ENCODE measurements at places on chromosomes 16 and 17.

GRCh38 chr16:65754820-65755691 is 611.4 kb upstream of the CDH5 start:
- no peak for DNase-seq

DNA sequence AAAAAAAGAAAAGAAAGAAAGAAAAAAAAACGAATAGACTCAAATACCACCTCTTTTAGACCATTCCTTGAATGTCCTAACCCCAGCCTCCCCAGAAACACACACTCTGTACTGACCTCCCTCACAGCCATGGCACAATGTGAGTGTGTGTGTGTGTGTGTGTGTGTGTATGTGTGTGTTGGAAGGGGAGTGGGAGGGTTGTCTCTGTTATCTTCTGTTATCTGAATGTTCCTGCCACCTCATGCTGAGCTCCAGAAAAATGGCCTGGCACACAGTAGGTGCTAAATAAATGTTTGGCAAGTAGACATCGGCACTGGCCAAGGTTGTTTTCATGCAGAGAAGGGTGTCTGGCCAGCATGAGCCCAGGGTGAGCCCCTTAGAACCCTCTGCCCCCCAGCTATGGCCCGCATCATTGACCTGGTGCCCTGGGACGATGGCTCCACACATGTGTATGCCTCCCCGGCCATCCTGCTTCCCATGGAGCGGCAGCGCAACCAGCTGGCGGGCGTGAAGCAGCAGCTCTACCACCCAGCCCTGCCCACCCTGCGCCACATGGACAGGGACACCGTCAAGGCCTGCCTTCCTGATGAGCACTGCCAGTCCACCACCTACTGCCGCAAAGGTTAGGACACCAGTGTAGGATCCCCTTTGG is 6.6 kb upstream of the CNGB1 start:
- no peak for DNase-seq

DNA sequence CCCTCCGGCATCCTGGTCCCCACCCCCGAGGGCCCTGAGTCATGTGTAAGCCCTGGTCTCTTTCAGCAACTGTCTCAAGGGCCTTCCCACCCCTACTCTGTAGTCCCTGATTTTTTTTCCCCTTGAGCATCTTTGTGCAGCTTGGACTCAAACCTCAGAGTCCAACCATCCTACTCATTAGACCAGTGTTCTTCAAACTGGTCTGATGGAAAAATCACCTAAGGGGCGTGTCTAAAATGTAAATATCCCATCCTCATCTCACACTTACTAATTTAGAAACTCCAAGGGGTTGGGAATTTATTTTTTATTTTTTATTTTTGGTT is 624 bp downstream of the G6PC3 start:
- DNase-seq: no peak

DNA sequence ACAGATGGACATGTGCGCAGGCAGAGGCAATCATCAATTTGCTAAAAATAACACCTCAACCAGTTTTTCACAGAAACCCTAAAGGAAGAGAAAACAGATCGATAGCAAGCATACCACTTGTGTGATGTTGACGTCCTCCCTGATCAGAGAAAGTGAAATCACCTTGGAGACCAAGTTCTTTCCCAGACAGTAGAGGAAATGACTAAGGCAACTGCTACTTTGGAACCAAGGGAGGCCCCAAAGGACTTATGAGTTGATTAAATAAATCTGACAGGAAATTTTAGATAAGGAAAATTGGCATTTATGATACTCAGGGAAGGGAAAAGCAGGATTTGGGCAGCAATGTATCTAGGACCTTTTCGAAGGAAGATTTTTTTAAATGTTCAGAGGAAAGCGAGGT is 267.1 kb upstream of the ASIC2 start:
- DNase-seq: no peak

DNA sequence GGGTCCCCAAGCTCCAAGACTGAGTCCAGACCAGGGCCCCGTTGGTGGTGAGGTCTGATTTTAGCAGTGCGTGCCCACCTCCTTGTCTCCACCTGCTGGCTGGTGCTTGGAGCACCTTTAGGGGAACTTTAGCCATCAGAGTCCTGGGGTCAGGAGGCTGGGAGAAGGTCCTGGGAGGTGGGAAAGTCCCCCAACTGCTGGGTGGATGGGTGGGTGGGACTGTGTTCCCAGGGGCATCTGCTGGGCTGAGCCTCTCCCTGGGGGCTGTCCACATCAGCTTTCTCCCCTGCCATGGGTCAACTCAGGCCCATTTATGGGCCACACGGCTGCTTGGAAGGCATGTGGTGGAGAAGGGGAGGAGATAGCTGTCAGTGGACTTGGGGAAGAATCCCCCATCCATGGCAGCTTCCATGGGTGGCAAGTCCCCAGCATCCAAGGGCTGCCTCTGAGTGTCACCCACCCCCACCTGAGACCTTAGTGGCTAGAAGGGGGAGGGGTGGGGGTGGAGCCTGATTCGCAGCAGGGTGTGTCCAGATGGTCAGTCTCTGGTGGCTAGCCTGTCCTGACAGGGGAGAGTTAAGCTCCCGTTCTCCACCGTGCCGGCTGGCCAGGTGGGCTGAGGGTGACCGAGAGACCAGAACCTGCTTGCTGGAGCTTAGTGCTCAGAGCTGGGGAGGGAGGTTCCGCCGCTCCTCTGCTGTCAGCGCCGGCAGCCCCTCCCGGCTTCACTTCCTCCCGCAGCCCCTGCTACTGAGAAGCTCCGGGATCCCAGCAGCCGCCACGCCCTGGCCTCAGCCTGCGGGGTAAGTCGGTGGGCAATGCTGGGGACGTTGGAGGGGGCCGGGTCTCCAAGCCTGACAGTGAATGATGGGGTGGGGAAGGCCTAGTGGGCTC is at the start of gene TRPV2:
Gene TRPV2 (plus strand): TSS at position 541 of the 894 bp plus-strand sequence. CDS start 2,098 bp downstream, outside the sequence.
- no peak for DNase-seq

DNA sequence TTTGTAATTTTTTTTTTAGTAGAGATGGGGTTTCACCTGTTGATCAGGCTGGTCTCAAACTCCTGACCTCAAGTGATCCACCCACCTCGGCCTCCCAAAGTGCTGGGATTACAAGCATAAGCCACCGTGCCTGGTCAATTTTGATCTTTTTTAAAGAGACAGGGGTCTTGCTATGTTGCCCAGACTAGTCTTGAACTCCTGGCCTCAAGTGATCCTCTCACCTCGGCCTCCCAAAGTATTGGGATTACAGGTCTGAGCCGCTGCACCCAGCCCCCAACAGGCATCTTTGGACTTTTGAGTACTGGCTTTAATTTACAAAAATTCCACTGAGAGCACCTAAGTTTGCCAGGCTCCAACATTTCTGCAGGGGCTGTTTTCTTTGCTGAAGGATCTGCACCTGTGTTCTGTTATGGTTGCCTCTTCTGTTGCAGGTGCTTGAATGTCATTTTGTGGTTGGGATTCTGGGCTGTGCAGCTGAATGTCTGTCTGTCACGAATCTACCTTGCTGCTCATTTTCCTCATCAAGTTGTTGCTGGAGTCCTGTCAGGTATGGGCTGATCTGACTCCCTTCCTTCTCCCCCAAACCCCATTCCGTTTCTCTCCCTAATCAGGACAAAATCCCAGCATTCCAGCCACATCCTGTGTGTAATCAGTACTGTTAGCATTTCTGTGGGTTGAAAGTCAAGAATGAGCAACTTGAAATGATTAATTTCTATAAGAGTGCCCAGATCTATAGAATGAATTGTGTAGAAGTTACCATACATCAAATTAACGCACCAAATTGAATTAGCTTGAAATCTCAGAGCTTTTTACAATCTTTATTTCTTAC is 8.5 kb downstream of the G6PC1 start:
- DNase-seq: no peak

DNA sequence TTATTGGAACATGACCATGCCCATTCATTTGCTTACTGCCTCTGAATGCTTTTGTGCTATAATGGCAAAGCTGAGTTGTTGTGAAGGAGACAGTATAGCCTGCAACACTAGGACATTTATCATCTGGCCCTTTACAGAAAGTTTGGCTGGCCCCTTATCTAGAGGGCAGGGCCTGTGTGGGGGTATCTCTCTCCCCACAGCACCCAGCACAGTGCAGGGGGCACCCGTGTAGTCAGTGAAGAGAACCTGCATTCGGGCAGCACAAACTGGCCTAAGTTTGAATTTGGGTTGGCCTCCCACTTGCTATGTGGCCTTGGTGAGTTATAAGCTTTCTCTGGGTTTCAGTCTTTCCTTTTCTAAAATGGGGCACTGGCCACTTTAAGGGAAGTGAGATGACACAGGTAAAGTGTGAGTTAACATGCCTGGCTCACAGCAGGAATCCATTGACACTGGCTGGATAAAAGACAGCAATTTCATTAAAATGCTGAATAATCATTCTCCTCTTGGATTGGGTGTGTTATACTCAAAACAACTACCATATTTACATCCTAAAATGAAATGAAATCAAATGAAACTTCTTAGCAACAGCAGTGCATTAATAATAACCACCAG is 12.1 kb downstream of the UBE2O start:
- no peak for DNase-seq

GRCh38 chr17:17118399-17118798 is 76.1 kb downstream of the MPRIP start:
- no peak for DNase-seq

DNA sequence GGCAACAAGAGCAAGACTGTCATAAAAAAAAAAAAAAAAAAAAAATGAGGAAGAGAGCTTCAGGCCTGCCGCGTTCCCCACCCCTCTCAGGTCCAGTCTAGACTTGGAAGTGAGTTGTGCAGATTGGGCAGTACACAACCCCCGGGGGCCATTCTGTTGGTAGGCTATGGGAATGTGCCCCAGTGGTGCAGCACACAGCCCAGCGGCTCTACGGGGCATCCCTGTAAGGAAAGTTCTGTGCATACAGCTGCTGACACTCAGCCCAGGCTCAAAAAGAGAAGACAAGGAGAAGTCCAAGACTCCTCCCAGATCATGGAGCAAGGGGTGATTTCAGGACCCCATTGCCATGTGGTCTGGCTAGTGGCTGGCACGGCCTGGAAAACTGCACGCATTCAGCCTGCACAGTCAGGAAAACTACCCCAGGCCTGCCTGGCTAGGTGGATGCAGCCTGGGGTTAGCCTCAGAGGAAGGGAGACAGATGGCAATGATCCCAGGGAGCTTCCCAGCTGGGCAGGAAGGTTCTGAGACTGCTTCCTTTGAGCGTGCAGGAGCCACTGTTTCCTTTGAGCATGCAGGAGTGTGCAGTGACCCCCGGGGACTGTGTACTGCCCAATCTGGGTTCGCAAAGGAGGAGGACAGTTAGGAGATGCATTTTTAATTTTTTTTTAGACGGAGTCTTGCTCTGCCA is 44.8 kb downstream of the PECAM1 start:
- DNase-seq: no peak

- DNase-seq: no peak
These were observed 23.4 kb upstream of the SKAP1 start for GRCh38 chr17:48453447-48453846.

GRCh38 chr16:12602811-12603698 is 200.6 kb downstream of the CPPED1 start:
- no peak for DNase-seq

DNA sequence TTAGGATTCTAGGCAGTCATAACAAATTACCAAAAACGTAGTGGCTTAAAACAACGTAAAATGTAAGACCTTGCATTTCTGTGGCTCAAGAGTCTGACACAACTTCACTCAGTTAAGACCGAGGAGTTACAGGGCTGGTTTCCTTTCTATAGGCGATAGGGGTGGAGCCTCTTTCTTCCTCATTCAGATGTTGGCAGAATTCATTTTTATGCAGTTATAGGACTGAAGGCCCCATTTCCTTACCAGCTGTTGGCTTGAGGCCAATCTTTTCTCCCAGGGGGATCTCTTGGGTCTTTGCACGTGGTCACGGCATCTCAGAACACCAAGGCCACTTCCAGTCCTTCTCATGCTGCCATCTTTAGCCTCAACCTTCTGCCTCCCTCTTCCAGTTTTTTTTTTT is 145.2 kb downstream of the KCNJ2 start:
- DNase-seq: no peak

DNA sequence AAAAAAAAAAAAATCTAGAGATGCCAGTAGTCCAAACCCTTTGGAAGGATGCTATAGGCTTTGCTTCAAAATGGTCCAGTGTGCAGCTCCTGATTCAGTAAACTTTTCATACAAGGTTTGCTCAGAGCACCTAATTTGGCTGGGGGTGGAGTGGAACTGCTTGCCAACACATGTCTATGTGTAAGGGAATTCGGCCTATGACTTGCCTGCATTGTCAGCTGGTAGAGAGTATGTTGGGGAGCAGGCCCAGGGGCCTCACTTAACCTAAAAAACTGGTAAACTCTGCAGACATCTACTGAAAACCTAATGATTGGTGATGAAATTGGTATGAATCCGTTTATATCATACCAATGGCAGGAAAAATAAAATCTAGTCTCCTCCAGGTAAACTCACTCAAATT is 1.5 kb upstream of the MFSD6L start:
- DNase-seq: no peak

- no peak for DNase-seq
These were observed 211.5 kb downstream of the CDH11 start for GRCh38 chr16:64910356-64910755.

DNA sequence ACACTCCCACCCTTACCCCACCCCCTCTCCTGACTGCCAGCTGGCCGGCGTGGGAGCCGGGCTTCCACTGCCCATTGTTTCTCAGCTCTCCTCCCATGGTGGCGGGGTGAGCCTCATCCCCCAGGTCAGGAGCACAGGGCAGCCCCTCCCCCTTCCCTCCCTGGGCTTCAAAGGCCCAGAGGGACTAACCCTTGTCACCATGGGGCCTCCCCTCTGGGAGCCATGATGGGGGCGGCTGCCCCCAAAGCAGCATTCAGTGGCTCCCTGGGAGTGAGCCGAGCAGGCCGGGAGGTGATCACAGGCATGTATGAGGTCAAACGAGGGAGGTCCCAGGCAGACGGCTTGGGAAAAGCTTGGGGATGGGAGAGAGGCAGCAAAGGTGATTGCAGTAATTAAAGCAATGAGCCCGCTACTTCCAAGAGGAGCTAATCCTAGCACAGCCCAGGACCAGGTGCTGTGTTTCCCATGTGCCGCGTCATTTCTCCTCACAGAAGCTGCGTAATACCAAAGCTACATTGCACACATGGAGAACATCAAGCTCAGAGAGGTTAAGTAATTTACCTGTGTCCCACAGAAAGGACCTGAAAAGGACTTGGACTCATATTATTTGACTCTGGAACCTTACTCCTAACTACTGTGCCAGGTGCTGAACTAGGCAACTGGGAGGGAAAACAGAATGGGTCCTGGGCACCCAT is 24.5 kb downstream of the CDK5RAP3 start:
- no peak for DNase-seq

DNA sequence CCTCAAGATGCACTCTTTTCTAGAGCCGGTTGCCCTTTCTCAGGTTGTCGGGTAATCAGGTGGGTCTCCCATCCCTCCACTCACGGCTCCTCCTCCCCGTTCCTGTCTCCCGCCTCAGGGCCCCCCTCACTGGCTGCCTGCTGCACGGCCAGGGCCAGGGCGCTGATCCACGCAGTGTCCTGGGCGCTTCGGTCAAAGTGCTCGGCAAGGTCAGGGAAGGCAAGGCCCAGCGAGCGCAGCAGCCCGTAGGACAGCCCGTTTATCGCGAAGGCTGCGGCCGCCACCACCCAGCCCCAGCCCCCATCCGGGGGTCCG is 753 bp downstream of the SLC16A11 start:
- DNase-seq: no peak

- DNase-seq: no peak
These were observed 11.3 kb upstream of the COX10 start for GRCh38 chr17:14058051-14058450.

- no peak for DNase-seq
These were observed 14.0 kb downstream of the ATP5PD start for GRCh38 chr17:75032720-75033280.

- no peak for DNase-seq
These were observed 66.9 kb downstream of the ABR start for GRCh38 chr17:1112875-1113274.

Data from globus pallidus (tissue), 1 donor.